Glutamatergic neuron (in vitro differentiated cells): ENCODE measurements at places on chromosomes 11 and 22. TPM values are rescaled to one million over a fixed set of nuclear protein-coding genes. Genes with fewer than 3 reads are reported as not detected.

The IRAG1 gene
- 4.2 TPM for total RNA-seq

The MPPED2 gene
- total RNA-seq, result 11.0 TPM

The SPDYC gene
- total RNA-seq, result not detected

The KRTAP5-8 gene
- total RNA-seq, result not detected

The ZNF280A gene
- total RNA-seq, result not detected

The SERPING1 gene
- 46.1 TPM for total RNA-seq

The OR2AG1 gene
- total RNA-seq, result not detected

The OR52I2 gene
- total RNA-seq, result 0.49 TPM

The NAALAD2 gene
- total RNA-seq, result 7.2 TPM

The SHISAL1 gene
- 3.2 TPM for total RNA-seq

The AIFM3 gene
- 0.64 TPM for total RNA-seq

The GSC2 gene
- total RNA-seq, result not detected

The CBLIF gene
- not detected for total RNA-seq

The PAMR1 gene
- 10.6 TPM for total RNA-seq

The SLC6A5 gene
- total RNA-seq, result 0.05 TPM

The TRIM29 gene
- not detected for total RNA-seq

The WDR74 gene
- total RNA-seq, result 69.0 TPM

The P4HA3 gene
- not detected for total RNA-seq

The FLRT1 gene
- 3.7 TPM for total RNA-seq

The SEZ6L gene
- 109 TPM for total RNA-seq

The RPLP2 gene
- total RNA-seq, result 997 TPM

The ENTHD1 gene
- total RNA-seq, result not detected

The VPREB1 gene
- not detected for total RNA-seq

The LRRC4C gene
- 0.64 TPM for total RNA-seq

The HORMAD2 gene
- total RNA-seq, result not detected

The HEPN1 gene
- total RNA-seq, result not detected

The NLRP6 gene
- total RNA-seq, result not detected

The OR51S1 gene
- total RNA-seq, result not detected

The UCP3 gene
- 7.6 TPM for total RNA-seq

The NFAM1 gene
- 0.91 TPM for total RNA-seq

The MFNG gene
- total RNA-seq, result 61.1 TPM

The NNMT gene
- 3.4 TPM for total RNA-seq

The TENM4 gene
- total RNA-seq, result 50.7 TPM
